ENCODE measurements at places on chromosomes 7 and 10.

DNA sequence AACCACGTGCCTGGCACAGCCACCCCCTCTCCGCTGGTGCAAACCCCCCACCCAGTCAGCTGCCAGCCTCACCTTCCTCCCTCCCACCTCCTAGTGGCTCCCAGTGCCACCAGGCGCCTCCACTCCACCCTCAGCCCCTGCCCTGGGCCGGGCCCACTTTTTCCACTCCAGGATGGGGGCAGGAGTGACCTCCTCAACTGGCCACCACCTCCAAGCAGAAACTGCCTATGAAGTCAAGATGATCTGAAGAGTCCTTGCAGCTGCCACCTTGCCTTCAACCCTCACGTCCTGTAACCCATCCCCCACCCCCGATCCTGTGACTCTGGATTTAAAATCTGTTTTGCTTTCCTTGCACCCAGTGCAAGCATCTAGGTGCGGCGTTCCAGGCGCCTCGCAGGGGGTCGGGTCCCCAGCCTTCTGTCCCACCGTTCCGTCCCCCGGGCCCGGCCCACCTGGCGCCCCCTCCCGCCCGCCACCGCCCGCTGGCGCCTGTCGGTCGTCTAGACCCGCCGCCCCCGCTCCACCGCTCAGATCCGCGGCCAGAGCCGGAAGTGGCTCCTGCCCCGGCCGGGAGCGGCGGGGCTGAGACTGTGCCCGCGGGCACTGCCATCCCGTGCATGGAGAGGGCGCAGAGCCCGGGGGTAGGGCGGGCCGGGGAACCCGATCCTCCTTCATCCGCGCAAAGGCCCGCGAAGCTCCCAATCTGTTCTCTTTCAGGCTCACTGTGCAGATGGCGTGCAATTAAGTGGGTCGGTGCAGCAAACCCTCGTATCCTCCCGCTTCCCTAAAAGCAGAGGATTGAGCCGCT, 51.2 kb upstream of the GTF2I start:
- DNase-seq = peak; percentile 24

DNA sequence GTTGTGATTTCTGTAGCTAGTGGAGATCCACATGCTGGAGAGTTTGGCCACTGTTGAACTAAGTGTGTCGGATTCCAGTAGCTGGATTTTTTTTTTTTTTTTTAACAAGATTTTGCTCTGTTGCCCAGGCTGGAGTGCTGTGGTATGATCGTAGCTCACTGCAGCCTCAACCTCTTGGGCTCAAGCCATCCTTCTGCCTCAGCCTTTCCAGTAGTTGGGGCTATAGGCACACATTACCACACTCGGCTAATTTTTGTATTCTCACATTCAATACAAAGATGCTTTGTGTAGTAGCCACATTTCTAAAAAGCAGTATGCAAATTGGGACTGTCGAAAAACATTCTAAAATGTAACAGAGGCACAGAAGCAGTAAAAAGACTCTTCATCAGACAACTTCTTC, 63.5 kb downstream of the RABGEF1 start:
- DNase-seq = no peak

GRCh38 chr7:30347226-30348082, 63.1 kb downstream of the ZNRF2 start:
- no peak for DNase-seq

GRCh38 chr7:135320268-135320667, 86.6 kb downstream of the STRA8 start:
- DNase-seq = no peak

DNA sequence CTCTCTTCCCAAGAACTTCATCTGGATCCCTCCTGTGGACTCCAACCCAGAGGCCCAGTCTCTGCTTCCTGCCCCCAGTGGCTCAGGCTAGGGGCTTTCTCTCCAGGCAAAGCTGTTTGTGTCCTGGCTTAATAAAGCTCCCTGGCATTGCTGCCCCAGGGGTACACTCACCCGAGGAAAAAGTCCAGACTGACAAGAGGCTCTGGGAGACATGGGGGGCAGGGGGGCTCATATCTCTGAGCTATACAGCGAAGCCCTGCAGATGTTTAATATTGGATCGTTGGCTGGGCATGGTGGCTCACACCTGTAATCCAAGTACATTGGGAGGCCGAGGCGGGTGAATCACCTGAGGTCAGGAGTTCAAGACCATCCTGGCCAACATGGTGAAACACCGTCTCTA, 10.7 kb upstream of the COMTD1 start:
- DNase-seq = no peak

DNA sequence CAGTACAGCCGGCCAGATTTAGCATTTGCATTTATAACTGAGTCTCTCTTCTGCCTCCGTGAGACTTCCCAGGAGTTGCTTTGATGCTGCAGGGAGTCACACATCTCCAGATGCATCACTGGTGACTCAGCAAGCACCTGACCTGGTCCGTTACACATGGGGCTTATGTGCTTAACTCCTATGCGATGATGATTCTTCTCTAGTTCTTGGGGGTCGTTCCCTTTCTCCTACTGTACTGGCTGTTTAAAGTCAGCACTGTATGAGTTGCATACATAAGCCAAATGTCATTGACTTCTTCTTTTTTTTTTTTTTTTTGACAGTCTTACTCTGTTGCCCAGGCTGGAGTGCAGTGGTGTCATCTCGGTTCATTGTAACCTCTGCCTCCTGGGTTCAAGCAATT, 13.0 kb upstream of the AKR1E2 start:
- DNase-seq = no peak

GRCh38 chr10:121616291-121616690, 18.0 kb upstream of the FGFR2 start:
- DNase-seq = no peak

DNA sequence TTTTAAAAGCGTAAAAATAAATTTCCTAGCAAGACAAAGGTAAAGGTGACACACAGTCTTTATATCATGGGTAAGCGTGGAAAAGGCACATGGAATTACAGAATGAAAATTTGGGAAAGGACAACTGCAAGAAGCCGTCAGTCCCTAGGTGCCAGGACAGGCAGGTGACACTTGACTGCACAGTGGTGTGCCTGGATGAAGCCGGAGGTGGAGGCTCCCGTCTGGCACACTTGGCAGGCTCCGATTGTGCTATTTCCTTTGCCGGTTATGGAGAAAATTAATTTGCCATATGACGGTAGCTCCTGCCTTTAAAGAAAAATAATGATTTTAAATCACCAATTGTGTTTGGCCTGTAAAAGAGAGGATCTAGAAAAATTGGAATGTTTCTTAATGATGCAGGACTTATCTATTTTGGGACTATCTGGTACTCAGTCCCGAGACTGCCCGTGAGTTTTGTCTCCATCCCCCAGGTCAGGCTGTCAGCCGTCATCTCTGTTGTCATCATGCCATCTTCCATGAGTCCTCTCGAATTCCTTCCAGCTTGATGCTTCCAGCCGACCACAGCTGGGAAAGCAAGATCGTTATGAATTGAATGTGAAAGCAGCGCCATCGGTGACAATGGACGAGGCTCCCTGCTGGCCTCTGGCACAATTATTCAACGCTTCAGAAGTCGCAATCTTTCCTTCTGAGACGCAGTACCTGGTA, 56.2 kb upstream of the MGMT start:
- no peak for DNase-seq

Measured in CD4-positive, alpha-beta T cell treated with Interleukin-10 for 1 hour (primary cell).